ENCODE measurements at places on chromosomes 2 and 18.

- no peak for DNase-seq
Observed at GRCh38 chr2:59886759-59887158, 666.7 kb downstream of the BCL11A start.

DNA sequence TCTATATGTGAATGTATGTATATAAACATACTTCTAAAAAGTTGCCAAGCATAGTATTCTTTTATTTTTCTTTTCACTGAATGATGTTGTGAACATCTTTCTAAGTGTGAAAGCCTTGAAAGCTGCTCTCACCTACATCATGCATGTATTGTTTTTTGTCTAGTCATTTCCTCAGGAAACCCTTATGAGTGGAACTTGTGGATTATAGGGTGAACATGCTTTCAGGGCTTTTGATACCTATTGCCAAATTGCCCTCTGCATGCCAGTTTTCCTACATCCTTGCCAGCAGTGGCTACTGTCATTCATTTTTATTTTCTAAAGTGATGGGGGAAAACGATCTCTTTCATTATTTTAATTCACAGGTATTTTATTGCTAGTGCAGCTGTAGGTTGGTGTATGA is 78.3 kb downstream of the ADAM23 start:
- no peak for DNase-seq

- no peak for DNase-seq
Observed at GRCh38 chr2:239113615-239114014, 265.7 kb downstream of the TWIST2 start.

DNA sequence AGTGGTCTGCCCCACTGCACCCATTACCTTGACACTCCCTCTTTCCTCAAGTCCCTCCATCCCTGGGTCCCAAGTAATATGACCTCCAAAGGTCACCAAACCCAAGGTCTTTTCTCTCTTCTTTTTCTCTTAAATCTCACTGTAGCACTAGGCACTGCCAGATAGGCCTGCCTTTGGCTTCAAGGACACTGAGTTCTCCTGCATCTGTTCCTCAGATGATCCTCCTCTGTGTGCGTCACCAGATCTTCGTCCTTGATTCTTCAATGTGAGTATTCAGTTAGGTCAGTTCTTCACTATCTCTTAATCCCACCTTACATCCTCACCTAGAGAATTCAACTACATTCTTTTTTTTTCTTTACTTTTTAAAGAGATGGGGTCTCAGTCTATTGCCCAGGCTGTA is 249.2 kb downstream of the NBAS start:
- no peak for DNase-seq

DNA sequence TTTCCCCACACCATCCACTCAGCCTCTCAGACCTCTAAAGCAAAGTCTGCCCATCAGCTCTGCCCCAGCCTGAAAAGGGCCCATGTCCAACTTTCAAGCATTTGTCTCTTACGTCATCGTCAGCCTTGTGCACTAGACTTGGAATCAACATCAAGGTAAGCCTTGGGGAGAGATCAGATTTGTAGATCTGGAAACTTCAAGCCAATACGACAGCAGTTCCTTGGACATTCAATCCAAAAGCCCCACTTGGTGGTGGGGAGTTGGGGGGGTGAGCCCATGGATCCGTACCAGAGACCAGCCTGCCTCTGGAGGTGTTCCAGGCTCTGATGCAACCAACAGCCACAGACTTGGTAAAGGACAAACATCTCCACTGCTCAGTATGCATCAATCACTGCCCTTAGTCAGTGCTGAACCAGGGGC is 206.8 kb upstream of the MEIS1 start:
- DNase-seq, result no peak

- peak; percentile 19 for DNase-seq
Observed at GRCh38 chr2:95669441-95669991, 77.7 kb downstream of the TRIM43 start.

GRCh38 chr2:46335391-46336282 is 38.4 kb downstream of the EPAS1 start:
- no peak for DNase-seq

DNA sequence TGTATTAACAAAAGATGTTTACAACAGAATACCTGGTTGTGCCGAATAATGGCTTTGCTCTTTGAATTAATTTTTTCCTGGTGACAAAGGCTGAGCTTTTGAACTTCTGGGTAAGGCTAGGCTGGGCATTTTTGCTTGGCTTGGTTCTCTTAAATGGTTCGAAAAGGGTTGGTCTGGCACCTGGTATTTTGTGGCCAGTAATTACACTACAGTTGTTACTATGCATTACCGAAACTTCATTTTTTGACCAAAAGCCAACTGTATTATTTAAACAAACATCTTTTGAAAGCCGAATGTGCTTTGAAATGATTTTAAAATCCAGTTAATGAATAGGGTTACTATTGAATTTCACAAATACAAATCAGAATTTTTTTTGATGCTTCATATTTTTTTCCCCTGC is 19.4 kb upstream of the NFE2L2 start:
- no peak for DNase-seq

GRCh38 chr2:71721669-71722068 is 268.3 kb downstream of the DYSF start:
- no peak for DNase-seq

DNA sequence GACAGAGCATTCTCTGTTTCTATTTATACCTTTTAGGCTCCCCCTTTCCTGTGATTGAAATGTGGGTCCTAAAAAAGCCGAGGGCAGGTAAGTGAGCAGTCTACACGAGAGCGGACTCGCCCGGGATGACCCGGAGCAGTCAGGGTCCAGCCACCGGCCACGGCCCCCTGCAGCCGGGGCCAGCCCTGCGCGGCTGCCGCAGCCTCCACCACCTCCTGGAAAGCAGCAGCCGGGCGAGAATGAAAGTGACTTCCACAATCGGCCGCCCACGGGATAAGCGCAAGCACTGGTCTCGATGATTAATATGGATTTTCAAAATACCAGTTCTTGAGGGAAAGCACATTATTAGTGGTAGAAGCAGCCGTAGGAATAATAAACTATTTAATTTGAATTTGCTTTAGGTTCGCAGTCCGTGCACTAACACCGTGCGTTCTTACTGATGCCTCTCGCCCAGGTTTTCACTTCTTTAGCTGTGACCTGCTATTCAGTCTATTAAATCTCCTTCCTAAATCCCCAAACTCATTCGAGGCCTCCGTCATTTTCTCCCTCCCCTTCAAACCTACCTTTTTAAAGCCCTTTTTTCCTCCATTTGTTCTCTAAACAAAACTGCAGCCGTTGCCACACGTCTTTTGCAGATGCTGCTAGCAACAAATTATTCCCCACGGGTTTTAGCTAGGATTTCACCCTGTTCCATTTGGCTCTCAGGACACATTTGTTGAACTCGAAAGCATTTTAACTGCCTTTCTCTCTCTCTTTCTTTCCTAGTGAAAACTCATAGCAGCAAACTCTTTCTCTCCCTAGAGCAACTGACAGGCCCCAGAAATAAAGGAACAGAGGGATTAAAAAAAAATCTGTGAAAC is 1015.1 kb upstream of the PIK3C3 start:
- DNase-seq, result no peak

GRCh38 chr18:45962461-45962860 is 4.7 kb downstream of the EPG5 start:
- DNase-seq, result peak; percentile 57

Data from MV-4-11 (cell line).